ENCODE measurements at places on chromosomes 13 and 19.

DNA sequence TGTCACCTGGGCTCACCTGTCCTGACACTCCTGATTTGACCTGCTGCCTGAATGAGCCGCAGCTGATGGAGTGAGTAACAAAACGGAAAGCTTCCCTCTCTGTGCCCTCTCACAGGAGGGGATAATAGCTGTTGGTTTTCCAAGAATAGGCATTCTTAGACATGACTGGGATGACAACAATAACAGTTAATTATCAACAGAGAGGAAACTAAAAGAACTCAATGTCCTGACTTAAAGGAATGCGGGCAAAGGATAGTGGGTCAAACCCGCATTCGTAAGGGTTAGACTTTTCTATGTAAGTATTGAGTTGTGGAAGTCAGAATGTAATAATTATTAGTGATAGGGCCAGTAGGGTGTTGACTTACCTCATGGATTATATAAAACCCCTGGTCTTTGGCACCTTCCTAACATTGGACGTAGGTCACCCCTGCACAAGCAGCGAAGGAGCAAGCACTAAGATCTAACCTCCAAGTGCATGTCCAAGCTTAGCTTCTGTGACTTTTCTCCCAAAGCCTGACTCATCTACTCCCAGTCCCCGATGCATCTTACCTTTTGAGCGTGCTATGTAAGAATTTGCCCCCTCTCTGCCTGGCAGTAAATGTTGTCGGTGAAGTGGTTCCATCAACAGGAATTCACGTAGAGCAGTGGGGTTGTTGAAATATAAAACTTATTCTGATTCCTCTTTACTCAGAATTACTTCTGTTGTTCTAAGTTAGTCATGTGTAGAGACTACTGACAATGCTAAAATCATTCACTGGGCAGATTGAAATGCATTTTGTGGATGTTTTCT, 442.3 kb downstream of the FGF9 start:
- DNase-seq: no peak

DNA sequence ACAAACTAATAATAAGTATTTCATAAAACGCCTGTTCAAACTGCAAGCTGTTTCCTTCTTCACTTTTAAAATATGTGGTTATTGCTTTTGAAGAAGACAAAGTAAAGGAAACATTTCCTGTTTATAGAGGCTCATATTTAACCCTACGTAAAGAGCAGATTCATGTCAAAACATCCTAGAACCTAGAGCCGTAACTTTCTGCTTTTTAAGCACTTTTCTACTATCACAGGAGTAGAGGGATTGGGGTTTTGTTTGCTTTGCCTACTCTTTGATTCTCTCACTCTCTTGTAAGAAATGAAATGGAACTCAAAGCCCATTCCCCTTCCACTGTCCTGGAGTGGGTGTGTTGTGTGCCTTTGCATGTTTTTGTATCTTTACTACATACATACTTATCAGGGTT, 54.0 kb upstream of the GPR183 start:
- DNase-seq: no peak

DNA sequence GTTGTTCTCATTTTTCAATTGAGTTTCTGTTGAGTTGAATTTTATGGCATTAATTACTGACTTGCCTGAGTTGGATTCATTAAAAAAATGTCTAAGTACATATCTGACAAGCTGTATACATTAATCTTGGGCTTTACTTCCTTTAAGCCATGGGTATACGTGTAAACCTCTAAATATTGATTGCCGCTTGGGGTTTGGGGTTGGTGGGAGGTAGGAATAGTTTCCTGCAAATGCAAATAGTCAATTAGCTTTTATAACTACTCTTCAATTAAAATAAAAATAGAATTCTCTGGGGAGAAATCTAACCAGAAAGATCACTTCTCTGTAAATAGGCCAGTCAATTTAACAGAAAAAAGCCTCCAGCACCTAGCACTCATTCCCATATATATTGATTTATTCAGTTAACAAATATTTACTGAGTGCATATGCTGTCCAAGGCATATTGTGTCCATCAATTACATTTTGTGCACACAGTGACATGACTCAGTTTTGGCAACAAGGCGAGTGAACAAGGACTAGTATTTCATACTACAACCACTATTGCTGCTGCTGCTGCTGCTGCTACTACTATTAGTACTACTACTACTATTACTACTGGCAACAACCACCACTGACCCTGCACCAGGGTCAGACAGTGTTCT, 306.8 kb downstream of the RFC3 start:
- no peak for DNase-seq

GRCh38 chr13:111854403-111854802, 212.5 kb upstream of the SOX1 start:
- DNase-seq: no peak

GRCh38 chr19:46426035-46426505, 2.7 kb downstream of the PNMA8C start:
- no peak for DNase-seq

GRCh38 chr19:36837176-36837905, 846 bp downstream of the ZNF790 start:
- peak; percentile 8 for DNase-seq

DNA sequence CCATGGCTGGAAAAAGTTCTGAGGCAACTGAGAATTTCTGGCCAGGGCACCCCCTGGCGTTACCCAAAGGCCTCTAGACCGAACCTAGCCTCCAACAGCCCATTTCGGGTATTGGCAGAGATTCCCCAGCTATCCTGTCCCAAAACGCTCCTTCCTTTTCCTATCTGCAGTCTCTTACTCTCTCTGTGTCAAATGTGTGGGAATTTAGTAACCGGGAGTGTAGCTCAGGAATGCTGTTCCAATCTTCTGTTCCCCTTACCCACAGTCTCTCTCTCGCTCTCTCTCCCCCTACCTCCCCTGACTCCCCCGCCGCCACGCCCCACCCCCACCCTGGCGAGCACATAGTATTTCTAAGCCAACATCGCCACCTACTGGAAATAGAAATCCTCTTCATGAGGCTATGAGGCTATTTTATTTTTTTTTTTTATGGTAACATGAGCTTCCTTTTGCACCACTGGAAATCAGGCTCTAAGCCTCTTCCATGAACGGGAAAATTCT, 27.0 kb downstream of the OXGR1 start:
- no peak for DNase-seq

DNA sequence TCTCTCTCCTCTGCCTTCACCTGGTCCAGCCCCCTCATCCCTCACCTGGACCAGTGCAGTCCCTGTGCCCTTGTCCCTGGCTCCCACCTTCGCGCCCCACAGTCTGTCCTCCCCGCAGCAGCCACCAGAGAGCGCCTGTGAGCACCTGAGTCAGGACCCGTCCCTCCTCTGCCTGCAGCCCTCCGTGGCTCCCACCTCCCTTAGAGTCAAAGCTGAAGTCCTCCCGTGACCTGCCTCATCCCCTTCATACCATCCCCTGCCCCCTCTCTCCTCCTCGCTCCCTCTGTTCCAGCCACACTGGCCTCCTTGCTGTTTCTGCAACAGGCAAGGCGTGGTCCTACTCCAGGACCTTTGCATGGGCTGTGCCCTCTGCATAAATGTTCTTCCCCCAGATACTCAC, 10.3 kb downstream of the CELF5 start:
- no peak for DNase-seq

DNA sequence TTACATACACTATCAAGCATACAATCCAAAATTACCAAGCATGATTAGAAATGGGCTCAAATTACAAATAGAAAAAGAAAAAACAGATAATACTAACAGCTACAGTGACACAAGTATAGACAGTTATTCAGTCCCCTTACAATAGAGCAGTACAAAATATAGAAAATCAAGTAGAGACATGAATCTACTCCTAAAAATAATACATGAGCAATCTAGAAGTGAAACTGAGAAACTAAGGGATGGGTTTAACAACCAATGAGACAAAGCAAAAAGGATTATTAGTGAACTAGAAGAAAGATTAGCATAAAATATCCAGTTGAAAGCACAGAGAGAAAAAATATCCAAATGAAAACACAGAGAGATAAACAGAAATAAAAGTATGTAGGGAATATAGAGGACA, 426.7 kb downstream of the TBC1D4 start:
- DNase-seq: no peak

DNA sequence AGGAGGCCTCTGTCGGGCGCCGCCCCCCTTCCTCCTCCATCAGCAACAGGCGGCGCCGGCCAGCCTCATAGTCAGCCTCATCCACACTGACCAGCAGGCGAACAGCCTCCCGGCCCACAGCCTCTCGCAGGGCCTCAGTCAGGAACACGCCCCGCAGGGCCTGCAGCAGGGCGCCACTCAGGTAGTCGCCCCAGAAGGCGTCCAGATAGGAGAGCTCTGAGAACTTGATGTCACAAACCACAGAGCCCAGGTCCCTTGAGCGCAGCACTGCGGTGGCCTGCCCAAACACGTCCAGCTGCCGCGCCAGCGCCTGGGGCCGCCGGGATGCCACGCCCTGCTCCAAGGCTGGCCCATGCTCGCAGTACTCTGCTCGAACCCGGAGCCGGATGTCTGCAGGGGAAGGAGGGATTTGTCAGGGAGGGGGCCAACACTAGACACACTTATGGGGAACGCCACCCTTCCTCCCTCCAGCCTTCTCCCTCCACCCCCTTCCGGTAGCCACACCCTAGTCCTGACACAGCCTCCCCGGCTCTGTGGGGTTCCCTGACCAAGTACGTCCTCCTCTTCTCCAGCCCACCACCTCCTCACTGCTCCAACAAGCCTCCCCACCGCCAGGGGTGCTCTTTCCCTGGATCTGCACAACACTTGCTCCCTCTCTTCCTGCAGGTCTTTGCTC, 17.9 kb downstream of the DEDD2 start:
- DNase-seq: no peak

DNA sequence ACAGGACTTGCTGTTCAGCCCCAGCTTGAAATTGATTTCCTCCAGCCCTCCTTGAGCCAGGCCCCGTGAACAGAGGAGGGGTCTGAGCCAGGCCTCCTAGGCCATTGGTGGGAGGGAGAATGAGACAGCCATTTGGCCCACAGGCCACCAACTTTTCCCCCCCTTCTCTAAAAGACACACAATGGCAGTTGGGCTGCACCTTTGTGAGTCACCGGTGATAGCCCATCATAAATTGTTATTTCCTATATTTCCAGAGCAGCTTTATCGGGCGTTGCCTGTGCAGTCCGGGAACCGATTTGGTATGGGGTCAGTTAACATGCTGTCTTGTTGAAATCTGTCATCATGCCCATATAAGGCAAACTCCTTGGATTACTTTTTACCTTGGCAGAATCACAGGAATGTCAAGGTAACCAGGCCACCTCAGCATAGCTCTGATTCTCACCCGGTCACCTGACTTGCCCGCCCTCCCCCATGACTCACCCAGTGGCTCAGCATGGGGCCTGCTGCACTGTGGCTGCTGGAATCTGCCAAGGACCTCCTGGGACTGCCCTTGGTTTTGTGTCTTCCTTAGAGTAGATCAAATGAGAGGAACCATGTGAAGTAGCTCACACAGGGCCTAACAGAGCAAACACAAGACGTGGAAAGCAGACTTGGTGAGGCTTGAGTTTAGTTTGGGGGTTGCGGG, 36.1 kb downstream of the ACTN4 start:
- peak; percentile 46 for DNase-seq

DNA sequence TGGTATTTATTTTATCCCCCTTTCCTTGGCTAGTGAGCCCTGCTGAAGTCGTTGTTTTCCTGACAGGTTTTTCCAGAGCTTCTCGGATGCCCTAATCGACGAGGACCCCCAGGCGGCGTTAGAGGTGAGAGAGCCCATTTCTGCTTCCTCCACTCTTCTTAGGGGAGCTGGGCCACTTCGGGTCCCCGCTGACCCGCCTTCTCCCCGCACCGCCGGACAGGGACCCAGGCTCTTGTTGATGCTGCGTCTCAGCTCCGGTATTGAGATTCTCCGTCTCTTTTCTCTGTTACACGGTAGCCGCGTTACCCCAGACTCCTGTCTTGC, 306 bp downstream of the SUGT1 start:
- DNase-seq: no peak

DNA sequence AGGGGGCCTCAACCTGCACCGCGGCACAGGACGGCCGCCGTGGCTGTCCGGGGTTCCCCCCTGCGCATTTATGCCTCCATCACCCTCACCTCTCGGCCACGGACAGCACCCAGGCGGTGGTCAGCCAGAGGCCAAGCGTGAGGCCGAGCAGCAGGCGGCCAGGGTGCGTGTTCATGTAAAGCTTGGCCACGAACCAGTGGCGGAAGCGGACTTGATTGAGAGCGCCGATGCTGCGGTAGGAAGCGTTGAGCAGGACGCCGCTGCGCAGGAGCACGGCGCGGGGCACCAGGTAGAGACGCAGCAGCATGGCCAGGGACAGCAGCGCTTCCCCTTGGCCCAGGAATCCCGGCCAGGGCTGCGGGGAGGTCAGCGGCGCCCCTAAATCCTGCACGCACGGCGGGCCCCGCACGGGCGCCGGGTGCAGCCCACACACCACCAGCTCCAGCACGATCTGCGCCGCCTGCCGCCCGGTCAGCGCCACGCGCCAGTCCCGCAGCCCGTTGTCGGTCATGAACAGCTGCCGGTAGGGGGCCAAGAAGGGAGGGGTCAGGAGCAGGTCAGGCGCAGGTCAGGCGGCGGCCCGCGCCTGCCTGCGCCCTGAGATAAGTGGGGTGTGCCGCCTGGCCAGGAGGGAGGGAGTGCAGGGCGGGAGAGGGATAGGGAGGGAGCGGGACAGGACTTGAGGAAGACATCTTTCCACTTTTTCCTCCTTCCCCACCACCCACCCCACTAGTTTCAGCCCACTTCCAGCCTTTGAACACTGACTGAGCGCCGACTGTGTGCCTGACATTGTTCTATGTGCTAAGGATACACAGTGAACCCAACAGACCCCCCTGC, 6.5 kb downstream of the KCNN4 start:
- DNase-seq: peak; percentile 73

DNA sequence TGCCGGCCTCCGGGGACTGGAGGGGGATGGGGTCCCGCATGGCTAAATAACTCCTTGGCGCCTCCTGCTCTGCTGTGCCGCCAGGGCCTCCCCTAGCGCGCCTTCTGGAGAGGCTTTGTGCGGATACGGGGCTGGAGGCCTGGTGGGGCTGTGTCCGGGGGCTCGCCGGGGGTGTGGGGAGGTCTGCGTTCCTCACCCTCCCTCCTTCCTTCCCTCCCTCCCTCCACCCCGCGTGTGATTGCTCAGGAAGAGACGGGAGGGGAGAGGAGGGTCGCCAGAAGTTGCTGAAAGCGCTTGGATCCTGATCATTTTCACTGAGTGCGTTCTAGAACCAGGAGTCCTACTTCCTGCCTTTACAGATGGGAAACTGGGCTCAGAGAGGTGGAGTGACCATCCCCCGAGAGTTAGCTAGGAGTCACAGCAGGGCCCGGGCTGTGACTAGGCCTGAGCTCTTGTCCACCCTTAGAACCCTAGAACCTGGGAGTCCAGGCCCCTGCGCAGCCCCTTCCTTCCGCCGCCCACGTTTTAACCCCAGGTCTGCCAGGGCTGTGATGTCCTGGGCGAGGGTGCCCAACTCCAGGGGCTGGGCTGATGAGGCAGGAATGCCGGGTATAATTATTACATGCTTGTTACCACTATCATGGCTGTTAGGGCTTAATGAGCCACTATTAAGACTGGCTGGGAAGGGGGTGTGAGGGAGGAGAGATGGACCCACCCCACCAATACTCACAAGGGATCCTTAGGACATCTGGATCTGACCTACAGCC, 782 bp upstream of the JUND start:
- DNase-seq: no peak
